ENCODE measurements at places on chromosomes 11 and 22.

DNA sequence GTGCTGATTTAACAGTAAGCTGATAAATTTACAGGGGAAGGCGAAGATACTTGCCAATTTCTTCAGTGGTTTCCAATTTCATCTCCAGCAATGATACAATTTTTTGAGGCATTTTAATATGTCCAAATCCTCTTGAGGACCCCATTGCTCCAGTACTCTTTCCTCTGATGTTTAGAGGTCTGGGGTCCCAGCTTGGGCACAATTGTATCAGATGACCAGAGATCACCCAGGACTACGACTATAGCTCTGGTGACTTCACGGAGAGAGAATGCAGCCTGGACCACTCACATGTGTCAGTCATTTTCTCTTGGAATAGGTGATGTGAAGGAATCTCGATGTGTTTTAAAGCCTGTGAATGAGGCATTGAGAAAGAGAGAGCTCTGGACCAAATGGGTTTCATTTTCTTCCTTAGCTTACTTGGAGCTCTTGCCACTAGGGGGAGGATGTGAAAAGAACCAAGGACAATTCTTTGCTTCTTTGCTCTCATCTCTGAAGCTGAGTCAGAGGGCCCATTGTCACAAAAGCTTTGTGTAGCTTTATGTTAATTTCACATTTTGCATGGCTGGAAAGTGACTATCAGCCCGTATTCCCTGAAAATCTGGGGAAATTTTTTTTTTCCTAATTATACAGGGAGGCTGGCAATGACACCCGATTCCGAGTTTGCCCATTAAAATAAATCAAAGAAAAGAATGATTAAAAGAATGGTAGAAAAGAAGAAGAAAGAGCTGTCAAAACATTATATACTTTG is 6.7 kb upstream of the CCDC90B start:
- DNase-seq: peak; percentile 66

DNA sequence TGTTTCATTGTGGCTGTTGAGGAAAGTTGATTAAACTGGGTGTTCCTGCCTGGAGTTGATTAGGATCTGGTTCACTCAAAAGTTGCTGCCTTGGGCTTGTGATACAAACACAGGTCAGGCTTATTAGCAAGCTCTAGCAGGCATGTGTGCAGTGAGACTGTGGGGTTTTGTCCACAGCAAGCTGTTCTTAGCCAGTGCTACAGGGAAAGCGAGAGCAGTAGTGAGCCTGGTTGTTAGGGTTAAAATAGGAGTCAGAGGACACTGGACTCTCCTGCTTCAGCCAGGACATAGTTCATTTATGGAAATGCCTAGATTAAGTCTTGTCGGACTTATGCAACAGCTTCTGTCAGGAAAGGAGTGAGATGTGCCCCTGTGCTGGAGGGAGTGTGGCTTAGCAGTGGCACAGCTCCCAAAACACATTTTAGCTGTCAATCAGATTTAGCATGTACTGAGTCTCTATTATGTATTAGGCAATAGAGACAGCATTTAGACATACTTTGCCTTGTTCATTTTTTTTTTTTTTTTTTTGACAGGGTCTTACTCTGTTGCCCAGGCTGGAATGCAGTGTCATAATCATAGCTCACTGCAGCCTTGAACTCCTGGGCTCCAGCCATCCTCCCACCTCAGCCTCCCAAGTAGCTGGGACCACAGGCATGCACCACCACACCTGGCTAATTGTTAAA is 8.7 kb downstream of the SNRPD3 start:
- no peak for DNase-seq

GRCh38 chr11:17598700-17599459 is 51.8 kb downstream of the OTOG start:
- DNase-seq: peak; percentile 65

DNA sequence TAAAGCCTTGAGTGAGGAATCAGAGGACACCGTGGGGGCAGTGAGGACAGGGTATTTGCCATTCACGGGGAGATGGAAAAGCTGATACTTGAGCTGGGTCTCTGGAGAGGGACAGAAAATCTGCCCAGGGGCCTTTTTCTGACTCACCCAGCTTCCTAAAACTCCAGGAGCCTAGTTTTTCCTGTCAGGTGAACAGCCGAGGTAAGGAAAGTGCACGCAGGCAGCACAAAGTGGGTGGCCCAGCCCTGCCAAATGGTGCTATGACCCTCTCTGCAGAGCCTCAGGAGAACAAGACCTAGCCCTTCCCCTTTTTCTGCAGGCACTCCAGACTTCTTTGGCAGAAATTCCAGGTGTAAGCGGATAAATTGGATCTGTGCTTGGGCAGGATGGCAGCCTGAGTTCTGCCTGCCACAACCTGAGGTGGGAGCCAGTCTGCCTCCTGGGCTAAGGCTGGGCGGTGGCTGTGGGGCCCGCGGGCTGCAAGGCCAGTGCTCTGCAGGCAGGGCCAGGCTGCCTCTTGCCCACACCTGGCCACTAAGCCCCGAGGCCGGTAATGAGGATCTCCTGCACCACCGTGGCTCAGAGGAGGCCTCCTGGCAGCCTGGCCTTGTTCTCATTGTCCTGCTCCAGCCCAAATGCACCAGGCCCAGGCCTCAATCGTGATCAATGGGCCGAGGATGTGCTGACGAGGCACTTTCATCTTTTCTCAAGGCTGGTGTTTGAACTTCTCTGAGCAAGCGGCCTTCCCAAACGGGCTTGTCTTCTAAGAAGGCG is 72.9 kb upstream of the LMO1 start:
- peak; percentile 61 for DNase-seq

DNA sequence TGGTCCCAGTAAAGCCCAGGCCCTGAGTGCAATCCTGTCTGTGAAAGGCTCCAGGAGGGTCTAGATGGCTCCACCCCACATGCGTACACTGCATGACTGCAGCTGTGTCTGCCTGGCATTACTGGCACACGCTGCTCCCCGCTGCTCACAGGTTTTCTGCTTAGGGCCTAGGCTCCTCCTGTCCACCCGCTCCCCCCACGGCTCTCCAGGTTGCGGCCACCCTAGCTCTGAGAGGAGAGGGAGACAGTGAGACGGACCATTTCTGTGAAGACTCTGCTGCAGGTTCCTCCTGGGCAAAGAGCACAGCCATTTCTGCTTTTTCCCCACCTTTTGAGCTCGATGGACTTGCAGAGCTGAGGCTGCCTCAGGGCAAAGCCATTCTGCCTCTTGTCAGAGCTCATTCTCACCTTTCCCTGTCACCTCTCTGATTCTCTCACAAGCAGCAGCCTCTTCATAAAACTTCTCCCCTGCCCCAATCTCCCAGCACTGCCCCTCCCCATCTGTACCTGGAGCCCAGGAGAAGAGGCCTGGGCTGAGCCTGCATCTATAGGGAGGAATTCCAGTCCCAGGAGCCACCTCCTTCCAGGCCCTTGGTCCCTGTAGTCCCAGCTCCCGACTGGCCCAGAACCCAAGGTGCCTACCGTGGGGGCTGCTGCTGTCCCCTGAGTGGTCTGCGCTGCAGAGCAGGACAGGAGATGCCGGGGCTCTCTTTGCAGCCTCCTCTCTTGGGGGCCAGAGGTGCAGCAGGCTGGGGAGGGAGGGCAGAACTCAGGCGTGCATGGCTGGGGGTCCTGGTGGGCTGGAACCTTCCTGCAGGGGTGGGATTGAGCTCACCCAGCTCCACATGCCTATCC is 433.7 kb upstream of the B3GAT1 start:
- DNase-seq: no peak

GRCh38 chr11:23974601-23975000 is 522.3 kb upstream of the LUZP2 start:
- no peak for DNase-seq

DNA sequence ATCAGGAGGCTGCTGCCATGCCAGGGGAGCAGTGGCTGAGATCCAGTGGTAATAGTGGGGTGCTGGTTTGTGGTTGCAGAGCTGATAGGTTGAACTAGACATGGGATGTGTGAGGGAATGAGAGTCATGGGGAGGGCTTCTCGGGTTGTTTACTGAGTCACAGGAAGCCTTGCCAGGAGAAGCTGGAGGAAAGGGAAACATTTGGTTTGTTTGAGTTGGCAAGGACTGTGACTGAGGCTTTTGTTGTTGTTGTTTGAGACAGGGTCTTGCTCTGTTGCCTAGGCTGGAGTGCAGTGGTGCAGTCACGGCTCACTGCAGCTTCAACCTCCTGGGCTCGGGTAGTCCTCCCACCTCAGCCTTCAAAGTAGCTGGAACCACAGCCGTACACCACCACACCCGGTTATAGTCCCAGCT is 49.3 kb downstream of the CABIN1 start:
- no peak for DNase-seq

DNA sequence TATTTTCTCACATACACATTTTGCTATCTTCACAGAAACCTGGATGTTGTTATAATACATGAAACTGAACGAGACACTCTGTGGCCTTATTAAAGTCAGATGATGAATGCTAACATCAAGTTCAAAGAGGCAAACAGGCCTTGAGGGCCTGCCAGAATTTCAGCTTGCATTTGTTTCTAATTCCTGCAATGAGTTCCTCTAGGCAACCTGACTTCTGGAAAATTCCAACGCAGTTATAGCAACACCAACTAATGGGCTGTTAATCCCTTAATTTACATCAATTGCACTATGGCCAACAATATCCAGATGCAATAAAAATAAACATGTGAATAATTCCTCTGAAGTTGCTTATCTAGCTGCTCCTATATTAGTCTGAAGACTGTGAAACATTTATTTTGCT is 19.1 kb downstream of the PAX6 start:
- no peak for DNase-seq

GRCh38 chr11:132718711-132719671 is 813.3 kb downstream of the OPCML start:
- DNase-seq: no peak

- DNase-seq: no peak
These were observed 26.9 kb downstream of the MRPL16 start for GRCh38 chr11:59783632-59784090.

Measured in RWPE1 (cell line).